Vein endothelial cell (primary cell): ENCODE measurements at places on chromosomes 7 and 10. TPM values are rescaled to one million over a fixed set of nuclear protein-coding genes. Genes with fewer than 3 reads are reported as not detected.

Gene MUC3A
- under 0.01 TPM in 1 of 2 replicates, not detected in the other for total RNA-seq

Gene ASAH2B
- total RNA-seq = 5.3 and 5.9 TPM in 2 replicates

Gene CLRN3
- not detected in 2 replicates for total RNA-seq

Gene DYDC1
- not detected in 2 replicates for total RNA-seq
